ENCODE measurements at places on chromosomes 13 and 19.

GRCh38 chr13:22693691-22694090 lies 487.1 kb upstream of the SGCG start:
- DNase-seq: no peak

- DNase-seq: peak; percentile 34
These were observed 1.4 kb upstream of the ICAM1 start for GRCh38 chr19:10269333-10270179.

DNA sequence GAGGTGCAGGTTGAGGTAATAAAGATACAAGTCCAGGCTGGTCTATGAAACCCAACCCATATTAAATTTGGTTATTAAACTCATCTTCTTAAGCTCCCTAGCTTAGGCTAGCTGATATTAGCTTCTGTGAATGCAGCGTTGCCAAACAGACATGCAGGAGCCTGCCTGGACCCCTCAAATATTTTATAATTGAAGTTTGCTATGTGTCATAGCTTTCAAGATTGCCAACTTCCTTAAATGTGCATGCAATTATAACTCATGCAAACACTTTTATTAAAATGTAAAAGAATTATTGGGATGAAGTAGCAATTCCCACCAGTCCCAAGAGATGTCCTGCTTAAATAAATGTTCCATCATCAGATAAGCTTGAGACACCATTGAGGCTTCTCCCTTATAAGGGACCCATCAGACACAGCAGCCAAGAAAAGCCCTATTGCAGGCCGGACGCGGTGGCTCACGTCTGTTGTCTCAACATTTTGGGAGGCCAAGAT lies 51.3 kb downstream of the MBNL2 start:
- DNase-seq: no peak

DNA sequence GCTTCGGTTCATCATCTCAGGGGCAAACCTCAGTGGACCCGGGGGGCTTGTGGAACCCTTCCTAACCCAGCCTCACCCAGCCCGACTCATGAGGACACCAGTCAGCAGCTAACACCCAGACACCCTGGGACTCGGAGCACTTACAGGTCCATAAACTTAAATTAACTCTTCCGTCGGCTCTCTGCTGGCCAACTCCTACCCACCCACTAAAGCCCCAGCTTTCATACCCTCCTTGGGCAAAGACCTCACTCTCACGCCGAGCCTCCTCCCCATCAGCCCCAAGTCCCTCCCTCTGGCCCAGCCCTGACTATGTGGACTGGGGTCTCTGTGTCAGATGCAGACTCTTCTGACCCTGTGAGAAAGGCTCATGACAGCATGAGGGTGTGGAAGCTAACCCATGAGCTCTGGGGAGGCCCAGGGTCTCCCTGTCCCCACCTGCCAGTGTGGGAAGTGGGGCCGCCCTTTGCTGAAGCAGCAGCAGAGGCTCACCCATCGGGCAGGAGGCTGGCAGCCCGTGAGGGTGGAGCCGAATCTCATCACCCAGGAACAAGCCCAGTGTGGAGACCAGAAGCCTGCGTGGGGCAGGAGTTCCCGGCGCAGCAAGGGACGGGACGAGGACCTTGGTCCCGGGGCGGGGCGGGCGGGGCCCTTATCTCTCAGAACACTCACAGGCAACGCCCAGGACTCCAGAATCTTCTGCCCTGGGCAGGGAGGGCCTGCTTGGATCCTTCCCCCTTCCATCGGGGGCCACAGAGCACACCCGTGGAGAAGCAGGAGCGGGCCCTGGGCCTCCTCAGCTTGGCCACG lies 19.8 kb downstream of the TCF3 start:
- DNase-seq: no peak

- DNase-seq: no peak
These were observed 23.4 kb upstream of the RFC3 start for GRCh38 chr13:33794576-33794975.

GRCh38 chr13:107716741-107717140 lies 498.6 kb downstream of the LIG4 start:
- no peak for DNase-seq

GRCh38 chr13:20105161-20105689 lies 55.6 kb downstream of the GJA3 start:
- no peak for DNase-seq

- DNase-seq: no peak
These were observed 126.8 kb downstream of the LMO7 start for GRCh38 chr13:75762955-75763354.

DNA sequence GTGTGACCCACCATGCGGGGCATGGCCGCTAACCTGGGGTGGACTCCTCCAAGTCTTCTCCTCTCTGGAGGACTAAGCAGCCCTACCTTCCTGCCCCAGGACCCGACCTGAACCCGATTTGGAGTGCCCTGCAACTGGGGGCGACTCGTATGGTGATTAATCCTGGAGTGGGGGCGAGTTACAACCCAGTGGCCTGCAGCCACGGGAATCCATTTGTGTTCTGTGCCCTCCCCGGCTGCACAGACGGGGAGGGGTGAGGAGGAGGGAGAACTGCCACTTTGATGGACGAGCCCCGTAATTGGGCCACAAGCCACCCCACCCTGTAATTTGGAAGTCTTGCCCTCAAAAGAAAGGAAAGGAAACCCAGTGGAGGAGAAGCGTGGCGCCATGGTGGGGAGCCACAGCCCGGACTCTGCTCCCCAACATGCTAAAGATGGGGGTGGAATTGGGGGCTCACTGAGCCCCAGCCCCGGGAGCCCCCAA lies 18.0 kb downstream of the PRR36 start:
- no peak for DNase-seq

DNA sequence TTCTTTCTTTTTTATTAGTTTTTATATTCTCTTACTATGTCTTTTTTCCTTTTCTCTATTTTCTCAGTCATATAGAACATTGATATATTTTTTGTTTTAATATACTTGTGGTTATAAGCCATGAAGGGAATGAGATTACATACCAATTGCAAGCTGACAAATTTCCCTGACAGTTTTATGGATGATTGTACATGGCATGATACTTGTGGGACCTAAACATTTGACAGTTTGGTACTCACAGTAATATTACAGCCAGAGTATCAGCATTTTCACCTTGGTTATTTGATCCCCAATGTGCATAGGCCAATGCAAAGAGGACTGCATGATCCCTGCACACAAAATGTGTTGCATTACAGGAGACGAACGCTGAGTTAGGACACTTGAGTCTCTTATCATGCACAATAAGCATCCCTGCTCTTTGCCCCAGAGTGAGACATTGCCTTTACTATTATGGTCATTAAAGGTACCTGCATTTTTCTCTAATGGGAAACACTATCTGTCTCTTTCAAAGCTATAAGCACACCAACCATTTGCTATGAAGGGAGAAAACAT lies 713.4 kb upstream of the PCDH20 start:
- DNase-seq: no peak

- no peak for DNase-seq
These were observed 4.6 kb upstream of the SCEL start for GRCh38 chr13:77530875-77531274.

GRCh38 chr13:106357198-106357597 lies 178.3 kb downstream of the EFNB2 start:
- DNase-seq: no peak

DNA sequence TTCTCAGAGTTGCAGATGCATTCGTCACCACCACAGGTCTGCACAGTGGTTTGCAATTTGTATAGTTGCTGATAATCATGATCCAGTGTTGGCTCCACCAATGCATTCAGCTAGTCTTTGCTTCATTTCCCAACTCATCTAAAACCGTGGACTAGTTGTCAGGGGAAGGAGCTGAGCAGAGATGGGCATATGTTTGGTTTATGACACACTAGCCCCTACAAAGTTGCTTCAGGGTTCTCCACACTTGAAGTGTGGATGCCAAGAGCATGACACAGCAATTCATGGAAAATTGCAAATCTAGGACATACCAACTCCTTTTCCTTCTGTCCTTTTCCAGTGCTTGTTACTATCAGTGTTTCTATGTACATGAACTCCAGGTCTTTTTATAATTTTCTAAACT lies 168.0 kb downstream of the TNFSF13B start:
- no peak for DNase-seq

Data from kidney glomerular epithelial cell (primary cell).